ENCODE measurements at places on chromosomes 5 and 9.

DNA sequence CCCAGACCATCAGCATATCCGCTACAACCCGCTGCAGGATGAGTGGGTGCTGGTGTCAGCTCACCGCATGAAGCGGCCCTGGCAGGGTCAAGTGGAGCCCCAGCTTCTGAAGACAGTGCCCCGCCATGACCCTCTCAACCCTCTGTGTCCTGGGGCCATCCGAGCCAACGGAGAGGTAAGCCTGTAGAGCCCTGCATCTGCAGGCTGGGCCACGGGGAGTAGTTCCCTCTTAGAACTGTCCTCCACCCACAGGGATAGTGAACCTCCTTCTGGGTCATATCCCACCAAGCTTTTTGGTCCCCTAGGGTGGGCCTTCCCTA, 569 bp downstream of the GALT start:
- no peak for DNase-seq

- no peak for DNase-seq
Observed at GRCh38 chr9:12141422-12141821, 551.8 kb upstream of the TYRP1 start.

- peak; percentile 71 for DNase-seq
Observed at GRCh38 chr5:14775857-14776256, 95.7 kb downstream of the ANKH start.

DNA sequence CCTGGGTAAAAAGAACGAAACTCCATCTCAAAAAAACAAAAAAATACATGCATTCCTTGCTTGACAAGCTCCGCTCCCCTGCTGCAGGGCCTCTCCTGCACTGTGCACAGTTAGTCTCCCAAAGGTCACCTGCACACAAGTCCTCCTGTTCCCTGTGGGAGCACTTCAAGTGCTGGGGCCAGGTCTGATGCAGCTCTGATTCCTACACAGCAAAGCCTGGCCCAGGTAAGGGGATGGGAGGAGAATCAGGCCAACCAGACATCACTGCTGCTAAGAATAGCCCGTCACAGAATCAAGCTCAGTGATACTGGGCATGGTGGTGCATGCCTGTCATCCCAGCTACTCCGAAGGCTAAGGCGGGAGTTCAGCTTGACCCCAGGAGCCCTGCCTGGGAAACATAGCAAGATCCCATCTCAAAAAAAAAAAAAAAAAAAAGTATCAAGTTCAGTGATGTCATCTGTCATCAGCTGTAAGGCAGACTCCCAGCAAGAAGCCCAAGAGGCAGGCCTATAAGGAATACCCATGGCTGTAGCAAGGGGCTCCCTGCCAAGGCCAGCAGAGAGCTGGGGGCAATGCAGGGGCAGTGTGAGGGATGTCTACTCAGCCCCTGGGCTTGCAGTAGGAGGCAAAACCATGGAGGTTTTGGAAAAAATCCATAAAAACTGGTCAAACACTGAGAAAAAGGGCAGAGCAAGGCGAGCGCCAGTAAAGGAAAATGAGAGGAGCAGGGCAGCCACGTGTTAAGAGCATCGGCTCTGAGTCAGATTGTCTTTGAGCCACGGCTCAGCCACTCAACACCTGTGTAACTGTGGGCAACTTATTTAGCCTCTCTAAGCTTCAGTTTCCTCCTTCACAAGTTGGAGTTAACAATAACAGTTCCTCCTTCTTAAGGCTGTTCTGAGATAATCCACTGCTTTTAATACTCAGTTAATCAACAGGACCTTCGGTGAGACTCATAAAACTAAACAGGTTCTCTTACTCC, 3.2 kb downstream of the TPM2 start:
- no peak for DNase-seq

- no peak for DNase-seq
Observed at GRCh38 chr9:89797937-89798455, 193.2 kb downstream of the GADD45G start.
